ENCODE measurements at places on chromosomes 11 and 22.

- no peak for DNase-seq
Observed at GRCh38 chr11:27541790-27542189, 35.2 kb upstream of the LIN7C start.

GRCh38 chr22:33329398-33329797 lies 271.2 kb upstream of the SYN3 start:
- no peak for DNase-seq

DNA sequence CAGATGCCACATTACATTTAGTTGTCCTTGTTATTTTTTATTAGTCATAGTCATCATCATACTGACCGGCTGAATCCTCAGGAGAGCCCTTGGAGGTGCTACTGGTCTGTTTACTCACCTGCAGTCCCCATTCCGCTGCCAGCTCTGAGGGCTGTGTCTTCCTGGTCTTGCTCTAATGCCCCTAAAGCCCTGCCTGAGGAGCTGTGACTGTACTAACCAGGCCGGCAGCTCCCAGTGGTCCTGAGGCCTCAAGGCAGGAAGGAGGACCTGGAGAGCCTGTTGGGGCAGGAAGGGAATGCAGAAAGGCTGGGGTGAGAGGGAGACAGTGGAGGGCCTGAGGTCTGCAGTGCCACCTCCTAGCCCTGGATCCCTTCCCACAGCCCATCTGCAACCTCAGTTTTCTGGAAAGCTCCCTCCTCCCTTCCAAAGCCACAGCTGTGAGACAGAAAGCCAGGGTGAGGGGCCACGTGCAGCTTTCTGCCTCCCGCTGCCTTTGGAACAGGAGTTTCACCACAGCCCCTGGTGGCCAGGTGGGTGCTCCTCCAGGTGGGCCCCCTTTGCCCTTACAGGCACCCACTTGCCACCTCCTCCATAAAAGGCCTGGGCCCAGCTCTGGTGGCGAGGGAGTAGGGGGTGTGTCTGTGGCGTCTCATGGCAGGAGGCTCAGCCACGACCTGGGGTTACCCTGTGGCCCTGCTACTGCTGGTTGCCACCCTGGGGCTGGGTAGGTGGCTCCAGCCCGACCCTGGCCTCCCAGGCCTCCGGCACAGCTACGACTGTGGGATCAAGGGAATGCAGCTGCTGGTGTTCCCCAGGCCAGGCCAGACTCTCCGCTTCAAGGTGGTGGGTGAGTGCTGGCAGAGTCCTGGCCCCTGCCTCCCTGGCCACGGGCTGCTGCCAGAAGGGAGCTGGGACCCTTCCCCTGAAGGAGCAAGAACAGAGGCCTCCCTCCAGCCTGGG lies at the start of gene ZP1:
TSS of gene ZP1 (plus strand) at position 632 of the 960 bp plus-strand sequence. CDS start at position 652, 20 bp downstream.
- DNase-seq, result no peak

DNA sequence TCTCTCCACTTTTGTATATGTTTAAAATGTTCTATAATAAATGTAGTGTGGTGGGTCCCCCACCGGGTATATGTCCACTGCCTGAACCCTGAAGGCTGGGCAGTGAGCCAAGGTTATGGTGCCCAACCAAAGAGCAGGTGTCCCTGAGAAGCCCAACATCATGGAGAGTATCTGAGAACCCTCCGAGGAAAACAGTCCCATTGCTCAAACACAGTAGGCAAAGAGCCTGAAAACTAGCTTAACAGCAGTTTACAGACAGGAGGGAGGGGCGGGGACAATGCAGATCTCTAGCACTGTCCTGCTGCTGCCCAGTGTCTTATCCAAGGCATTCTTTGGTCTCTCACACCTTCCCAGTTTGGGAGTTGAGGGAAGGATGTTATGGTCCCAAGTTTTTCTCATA lies 91.0 kb downstream of the TMPRSS5 start:
- DNase-seq, result no peak

GRCh38 chr22:35102663-35103062 lies 36.7 kb downstream of the ISX start:
- DNase-seq, result no peak

- DNase-seq, result no peak
Observed at GRCh38 chr22:40818192-40818746, 877 bp downstream of the SLC25A17 start.

DNA sequence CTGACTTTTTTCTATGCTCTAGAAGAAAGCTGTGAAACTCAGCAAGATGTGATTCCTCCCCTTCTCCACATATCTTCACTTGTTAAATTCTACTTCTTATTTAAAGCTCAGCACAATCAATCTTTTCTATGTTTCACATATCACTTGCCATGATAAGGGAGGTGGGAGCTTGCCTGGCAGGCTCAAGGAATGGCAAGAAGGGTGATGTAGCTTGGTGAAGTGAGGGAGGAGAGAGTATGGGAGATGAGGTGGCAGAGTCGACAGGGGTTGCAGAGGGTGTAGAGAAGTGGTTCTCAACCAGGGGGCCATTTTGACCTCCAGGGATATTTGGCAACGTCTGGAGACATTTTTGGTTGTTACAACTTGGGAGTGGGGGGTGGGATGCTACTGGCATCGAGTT lies 120.6 kb upstream of the TIMP3 start:
- DNase-seq, result no peak

DNA sequence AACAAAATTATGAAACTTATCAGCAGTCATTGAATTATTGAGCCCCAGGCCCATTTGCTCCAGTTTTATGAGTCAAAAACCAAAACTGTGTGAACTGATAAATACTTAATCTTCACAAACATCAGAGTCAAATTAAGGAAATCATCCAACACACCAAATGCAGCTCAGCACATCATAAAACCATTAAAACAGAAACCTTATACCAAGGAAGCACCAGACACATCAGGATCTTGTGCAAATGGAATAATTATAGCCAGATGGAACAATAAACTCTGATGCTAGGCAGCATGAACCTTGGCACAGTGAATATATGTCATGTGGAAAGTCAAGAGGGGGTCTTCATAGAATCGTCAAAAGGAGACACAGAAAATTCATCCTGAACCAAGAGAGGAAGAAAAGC lies 410.7 kb upstream of the API5 start:
- no peak for DNase-seq

DNA sequence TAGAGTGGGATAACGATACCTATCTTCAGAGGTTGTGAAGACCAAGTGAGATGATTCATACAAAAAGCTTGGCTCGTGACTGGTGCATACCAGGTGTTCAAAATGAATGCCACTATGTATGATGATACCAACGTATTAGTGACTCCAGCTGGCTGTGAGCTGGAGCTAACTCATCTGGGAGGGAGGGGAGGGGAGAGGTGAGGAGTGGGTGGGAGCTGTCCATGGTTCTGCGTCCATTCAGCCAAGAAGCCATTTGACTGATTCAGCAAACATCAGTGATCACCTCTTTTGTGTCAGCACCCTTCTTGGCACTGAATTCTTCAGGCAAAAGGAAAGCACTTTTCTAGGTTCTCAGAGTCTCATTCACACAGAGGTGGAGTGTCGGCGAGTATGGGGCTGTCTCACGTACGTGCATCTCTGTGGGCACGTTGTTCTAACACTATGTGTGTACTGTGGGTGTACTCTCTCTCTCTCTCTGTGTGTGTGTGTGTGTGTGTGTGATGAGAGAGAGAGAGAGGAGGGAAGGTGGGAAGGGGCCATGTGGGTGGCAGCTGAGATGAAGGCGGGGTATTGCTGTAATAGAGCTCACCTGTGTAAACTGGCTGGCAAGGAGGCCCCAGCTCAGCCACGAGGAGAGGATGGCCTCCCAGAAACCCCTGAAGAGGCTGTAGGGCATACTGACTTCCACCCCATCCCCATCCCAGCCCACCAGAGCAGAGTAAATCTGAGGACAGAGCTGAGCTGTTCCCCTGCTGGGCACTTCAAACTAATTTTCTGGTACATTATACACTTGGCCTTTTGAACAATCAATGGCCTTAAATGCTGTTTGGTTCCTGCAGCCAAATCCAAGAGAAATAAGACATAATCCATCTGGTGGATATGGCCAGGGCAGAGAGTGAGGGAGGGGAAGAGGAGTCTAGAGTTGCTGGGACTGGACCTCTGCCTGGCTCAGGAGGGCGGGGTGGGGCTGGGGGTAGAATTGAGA lies 96.1 kb upstream of the THY1 start:
- no peak for DNase-seq

DNA sequence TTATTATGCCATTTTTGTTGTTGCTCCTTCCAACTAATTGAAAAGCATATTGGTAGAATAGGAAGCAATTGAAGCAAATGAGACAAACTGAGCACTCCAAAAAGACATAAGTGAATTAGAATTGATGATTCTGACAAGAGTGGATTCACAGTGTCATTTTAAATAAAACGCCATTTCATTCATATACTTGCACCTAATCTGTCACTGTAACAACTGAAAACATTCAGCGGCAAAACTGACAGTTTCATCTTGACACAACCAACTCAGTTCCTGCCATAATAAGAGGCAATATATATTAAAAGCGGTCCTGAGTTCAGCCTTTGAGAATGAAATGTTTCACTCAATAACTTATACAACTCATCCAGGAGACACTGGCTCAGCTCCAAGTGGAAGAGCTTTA lies 306.8 kb downstream of the CNTN5 start:
- DNase-seq, result no peak

- DNase-seq, result no peak
Observed at GRCh38 chr22:36009085-36009484, 19.5 kb downstream of the RBFOX2 start.

GRCh38 chr11:120339394-120339890 lies 3.2 kb downstream of the ARHGEF12 start:
- DNase-seq, result no peak

DNA sequence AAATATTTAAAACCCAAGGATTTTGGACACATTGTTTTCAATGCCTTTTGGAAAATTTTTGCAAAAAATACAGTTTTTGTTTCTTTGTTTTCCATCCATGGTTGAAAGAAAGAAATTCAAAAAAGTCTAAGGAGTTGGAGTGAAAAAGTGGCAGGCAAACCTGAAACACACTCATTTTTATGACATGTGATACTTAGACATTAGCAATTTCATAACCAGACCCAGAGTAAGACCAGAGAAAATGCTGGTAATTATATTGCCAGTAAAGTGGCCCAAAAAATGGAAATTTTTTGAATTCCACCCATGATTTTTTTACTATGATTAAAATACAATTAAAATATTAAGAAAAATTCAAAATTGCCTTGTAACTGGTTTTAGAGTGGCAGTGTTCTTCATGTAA lies 128.2 kb downstream of the SLC17A6 start:
- DNase-seq, result no peak

DNA sequence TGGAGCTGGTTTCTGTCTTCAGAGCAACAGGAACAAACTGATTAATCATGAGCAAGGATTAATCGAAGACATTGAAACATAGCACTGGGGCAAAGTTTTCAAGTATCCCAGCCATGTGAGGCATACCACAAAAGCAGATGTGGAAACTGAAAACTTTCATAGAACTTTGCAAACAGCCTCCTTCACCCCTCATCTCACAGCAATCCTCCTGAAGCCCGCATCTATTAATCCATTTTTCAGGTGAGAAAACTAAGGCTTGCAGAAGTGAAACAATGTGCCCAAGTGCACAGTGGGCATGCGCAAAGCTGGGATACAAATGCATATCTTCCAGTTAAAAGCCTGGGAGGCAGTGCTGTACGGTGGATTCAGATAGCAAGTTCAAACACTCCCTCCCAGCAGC lies 58.6 kb upstream of the HMGXB4 start:
- no peak for DNase-seq

- no peak for DNase-seq
Observed at GRCh38 chr22:17508110-17508509, 55.2 kb upstream of the SLC25A18 start.

GRCh38 chr11:62918531-62918930 lies 2.6 kb downstream of the CHRM1 start:
- DNase-seq, result no peak

- DNase-seq, result peak; percentile 33
Observed at GRCh38 chr11:61293867-61294716, 1.0 kb downstream of the VWCE start.

DNA sequence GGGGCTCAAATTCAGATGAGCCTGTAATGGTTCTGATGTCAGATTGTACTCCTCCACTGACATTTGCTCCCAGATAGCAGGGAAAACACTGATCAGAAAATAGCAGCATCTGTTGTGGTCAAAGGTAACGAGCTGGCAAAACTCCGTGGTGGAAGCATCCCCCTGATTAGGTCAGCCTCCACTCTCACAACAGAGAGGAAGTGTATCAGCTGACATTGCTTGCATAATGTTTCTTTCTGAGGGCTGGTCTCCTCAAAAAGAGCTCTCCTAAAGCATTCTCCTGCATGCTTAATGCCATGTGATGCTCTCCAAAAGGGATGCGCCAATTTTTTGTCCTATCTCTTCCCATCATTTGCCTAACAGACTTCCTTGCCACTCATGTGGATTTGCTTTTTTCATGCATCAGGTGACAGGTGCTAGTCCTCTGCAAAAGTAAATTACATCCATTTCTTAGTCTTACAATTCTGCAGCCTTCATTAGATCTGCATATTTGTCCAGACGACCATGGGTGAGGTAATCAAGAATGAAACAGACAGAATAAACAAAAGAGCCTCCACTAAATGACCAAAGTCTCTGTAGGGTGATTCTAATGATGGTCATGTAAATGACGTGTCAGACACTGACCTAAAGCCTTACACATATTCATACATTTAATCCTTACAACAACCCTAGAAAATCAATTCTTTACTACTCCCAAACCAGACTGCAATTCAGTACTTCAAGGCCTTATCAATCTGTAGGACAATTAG lies 6.4 kb upstream of the TENM4 start:
- no peak for DNase-seq

DNA sequence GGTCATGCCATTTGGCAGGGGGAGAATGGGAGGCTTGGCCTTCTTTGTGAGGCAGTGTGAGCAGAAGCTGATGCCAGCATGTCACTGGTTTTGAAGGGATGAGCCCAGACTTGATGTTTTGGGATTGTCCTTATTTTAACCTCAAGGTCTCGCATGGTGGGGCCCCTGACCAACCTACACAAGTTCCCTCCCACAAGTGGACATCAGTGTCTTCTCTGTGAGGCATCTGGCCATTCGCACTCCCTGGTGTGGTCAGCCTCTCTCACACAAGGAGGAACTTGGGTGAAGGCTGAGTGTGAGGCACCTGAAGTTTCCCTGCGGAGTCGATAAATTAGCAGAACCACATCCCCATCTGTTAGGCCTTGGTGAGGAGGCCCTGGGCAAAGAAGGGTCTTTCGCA lies 59.8 kb downstream of the TIMP3 start:
- DNase-seq, result no peak

- no peak for DNase-seq
Observed at GRCh38 chr22:40509401-40510134, 127.0 kb downstream of the MRTFA start.

DNA sequence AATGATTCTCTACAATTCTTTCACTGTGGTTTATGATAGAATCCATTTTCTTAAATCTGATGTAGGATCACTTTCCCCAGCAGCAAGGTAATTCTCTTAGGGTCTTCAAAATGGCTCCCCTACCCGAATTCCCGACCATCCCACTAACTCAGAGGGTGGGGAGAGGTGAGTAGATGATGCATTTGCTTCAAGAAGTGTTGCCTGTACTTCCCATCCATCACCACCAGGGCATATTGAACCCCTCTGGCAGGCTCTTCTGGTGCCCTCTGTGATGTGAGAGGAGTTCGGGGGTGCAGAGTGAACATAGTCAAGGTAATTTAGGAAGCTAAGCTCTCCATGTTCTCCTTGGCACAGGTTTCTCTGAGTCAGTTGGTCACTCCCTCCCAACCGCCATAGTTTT lies 52.3 kb downstream of the ZNRF3 start:
- no peak for DNase-seq

All from GM18507 (cell line).